ENCODE measurements at places on chromosomes 3 and 15.

DNA sequence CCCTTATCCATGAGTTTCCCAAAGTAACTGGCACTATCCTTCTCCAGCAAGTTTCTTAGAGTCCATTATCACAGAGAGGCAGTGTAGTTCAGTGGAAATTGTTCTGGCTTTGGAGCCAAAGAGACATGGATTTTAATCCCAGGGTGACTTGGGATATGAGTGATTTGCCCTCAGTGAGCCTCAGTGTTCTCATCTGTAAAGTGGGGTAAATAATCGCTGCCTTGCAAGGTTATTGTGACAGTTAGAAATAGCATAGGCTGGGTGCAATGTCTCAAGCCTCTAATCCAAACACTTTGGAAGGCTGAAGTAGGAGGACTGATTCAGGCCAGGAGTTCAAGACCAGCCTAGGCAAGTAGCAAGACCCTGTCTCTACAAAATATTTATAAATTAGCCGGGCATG lies 30.0 kb downstream of the DAPK2 start:
- no peak for DNase-seq

DNA sequence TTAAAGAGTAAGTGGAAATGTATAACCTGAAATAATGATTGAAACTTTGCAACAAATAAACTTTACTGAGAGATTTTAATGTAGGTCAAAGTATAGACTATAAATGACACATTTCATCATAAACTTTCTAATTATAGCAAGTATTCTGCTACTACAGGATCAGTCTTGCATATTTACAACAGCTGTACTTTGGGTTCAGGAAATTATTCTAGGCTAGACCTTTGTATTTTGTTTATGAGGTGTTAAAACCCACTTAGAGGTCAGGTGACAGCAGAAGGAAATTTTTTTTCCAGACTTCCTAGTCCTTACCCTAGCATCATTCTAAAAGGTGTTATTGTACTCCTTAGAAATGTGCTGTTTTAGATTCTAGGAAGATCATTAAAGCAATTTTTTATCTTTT lies 2.3 kb downstream of the RNF7 start:
- no peak for DNase-seq

- DNase-seq = peak; percentile 41
These were observed 9.8 kb downstream of the SCG5 start for GRCh38 chr15:32651229-32651837.

DNA sequence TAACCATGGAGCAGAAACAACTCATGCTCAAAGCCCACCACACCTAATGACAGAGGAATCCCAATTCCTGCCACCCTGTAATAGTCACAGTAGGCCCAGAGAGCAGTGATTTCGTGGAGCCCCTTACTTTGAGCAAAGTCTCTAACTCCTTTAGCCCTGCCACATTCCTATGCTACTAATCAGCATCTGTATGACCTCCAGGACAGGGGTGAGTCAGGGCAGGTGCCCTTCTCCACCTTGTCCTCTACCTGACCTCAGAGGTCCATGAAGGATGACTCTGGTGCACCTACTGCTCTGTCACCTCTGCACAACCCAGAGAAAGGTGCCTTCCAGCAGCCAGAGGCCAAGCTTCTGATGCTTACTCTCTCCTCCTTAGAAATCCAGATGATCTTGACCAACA lies 6.1 kb upstream of the SCG3 start:
- no peak for DNase-seq

DNA sequence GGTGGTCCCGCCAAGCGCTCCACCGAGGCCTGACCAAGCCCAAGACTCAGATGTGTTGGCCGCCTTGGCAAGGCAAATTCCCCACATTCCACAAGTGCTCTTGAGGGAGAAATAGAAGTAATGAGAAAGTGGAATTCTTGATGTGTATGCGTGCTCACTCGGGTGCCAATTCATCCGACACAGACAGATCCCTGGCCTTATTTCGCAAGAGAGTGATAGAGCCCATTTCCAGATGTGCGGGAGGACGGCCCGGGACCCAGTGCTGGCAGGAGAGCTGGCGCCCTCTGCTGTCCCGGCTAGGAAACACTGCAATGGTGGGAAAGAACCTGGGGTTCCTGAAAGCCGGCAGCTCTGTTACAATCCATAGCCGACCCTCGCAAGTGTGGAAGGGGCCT lies 76.0 kb downstream of the HMG20A start:
- peak; percentile 76 for DNase-seq

GRCh38 chr3:31244929-31245817 lies 287.6 kb upstream of the STT3B start:
- no peak for DNase-seq

- no peak for DNase-seq
These were observed 166.2 kb downstream of the ADAMTS17 start for GRCh38 chr15:100175406-100176114.

DNA sequence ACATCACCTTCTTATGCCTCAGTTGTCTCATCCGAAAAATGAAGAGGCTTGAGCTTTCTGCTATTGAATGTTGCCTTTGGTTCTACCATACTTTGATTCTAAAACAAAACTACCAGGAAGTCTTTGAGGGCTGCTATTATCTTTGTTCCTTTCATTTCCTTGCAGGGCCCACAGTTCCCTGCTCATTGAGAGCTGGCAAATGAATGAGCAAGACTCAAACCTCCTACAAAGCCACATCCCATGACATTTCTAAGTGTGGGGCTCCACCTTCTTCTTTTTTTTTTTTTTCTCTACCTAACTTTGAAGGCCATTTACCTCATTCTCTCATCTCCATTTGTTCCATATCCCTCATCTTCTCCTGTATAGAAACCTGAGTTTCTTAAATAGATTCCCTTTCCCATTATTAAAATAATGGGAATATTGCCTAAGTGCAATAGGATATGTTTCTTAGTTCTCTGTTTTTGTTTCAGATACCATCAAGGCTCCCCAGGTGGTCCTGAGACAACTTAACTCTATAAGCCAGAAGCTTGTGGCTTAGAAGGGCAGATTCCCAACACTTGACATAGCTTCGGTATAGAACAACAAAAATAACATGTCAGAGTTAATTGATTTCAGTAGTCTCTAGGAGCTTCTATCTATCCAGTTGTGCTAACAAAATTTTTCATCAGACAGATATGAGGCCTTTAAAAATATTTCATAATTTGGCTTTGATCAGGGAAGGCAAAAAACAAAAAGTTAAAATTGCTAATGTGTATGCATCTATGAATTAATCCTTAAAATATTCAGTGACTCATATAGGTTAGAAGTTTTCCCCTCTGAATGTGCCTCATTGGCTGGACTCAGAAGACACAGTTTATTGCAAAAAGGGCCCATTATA lies 951.6 kb downstream of the TUSC7 start:
- DNase-seq = no peak

DNA sequence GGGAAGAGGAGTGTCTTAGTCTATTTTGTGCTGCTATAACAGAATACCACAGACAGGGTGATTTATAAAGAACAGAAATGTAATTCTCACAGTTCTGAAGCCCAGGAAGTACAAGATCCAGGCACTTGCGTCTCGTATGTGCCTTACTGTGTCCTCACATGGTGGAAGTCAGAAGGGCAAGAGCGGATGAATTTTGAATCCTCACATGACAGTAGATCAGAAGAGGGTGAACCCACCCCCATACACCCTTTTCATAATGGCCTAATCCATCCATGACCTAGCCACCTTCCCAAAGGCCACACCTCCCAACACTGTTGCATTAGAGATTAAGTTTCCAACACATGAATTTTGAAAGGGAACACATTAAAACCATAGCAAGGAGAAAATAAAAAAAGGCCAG lies 18.7 kb upstream of the ANXA2 start:
- DNase-seq = no peak

GRCh38 chr15:49313650-49314049 lies 109.4 kb upstream of the FGF7 start:
- DNase-seq = no peak

DNA sequence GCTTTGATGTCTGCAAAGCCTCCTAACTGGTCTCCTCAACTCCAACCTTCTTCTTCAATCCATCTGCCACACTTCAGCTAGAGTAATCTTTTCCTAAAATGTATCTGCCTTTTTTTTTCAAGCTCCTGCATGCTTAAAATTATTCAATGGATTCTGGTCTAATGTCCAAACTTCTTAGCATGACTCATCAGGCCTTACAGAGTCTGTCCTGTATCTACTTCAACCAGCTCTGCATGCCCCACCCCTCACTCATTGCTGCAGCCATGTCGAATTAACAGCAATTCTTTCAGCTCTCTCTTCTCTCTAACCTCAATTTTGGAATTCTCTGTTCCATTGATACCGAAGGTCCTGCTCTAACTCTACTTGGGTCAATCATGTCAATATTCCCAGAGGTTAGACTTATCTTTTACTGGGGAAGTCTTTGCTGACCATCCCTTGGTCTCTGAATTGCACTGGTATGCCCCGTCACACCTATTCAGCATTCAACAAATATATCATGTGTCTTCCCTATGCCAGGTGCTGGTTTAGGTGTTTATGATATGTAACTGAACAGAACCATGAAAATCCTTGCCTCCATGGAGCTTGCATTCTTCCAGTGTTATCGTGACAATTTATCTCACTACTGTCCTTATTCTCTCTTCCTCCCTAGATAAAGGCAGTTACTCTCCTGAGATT lies 88.5 kb upstream of the NANOGP8 start:
- DNase-seq = no peak

GRCh38 chr3:40649346-40649745 lies 124.6 kb downstream of the ZNF621 start:
- no peak for DNase-seq

GRCh38 chr3:144308396-144308795 lies 336.8 kb downstream of the DIPK2A start:
- no peak for DNase-seq

- no peak for DNase-seq
These were observed 756 bp upstream of the RMDN3 start for GRCh38 chr15:40755812-40756208.

DNA sequence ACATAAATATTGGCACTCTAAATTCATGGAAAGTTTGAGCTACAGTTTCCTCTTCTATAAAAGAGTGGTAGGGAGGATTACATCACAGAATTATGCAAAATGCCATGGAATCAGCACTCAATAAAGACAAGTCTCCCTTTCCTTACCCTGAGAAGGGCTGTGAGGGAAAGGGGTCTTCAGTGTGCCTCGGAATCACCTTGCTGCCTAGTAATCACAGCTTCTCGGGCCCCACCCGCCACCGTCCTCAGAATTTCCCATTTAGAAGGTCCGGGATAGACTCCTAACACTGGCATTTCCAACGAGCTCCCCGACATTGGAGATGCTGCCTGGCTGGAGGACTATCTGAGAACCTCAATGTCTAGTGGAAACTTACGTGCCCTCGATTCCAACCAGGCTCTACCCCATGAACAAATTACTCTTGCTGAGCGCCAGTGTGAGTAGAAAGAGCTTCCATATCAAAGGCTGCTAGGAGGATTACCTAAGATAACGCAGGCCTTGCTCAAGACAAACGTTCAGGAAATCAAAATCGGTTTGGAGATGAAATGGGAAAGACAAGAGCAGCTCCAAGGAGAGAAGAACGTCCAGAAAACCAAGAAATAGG lies 92.1 kb upstream of the CHD2 start:
- DNase-seq = peak; percentile 28

- no peak for DNase-seq
These were observed 252.1 kb upstream of the TMCO5A start for GRCh38 chr15:37682304-37682703.

- peak; percentile 31 for DNase-seq
These were observed 636 bp downstream of the TBC1D21 start for GRCh38 chr15:73873889-73874511.

GRCh38 chr15:51367322-51367976 lies 26.0 kb downstream of the GLDN start:
- DNase-seq = no peak

- DNase-seq = peak; percentile 28
These were observed 27.4 kb upstream of the FOXB1 start for GRCh38 chr15:59976480-59977271.

DNA sequence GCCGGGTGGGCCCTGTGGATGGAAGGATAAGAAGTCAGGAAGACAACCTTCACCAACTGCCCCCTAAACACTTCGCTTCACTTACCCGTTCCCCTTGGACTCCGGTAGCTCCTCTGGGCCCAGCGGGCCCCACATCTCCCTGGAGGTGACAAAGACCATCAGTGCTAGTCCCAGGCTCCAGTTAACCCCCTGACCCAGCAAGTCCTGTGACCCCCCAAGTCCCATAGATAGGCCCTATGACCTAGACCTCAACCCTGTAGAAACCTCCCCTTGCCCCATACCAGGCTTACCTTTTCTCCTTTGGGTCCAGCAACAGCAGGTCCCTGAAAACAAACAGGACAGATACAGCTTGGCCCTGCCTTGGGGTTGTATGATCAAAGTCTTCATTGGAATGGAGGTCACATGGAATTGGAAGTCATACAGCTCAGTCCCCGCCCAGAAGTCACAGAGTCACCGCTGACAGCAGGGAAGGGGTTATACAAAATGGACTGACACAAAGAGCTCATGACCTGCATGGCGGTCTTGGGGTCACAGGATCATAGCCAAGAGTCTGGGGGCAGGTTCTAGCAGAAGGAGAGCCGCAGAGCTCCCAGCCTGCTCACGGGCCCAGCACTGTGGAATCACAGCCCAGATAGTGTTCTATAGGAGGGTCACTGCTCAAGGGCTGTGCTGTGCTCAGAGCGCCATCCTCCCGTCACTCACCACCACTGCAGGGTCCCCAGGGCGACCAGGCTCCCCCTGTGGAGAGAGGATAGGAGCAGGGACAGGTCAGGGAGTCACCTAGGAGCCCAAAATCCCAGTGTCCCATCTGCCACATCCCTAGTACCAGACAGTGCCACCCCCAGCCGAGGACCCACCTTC lies 13.3 kb downstream of the COL7A1 start:
- DNase-seq = no peak

GRCh38 chr3:168330983-168331382 lies 235.3 kb upstream of the GOLIM4 start:
- no peak for DNase-seq

DNA sequence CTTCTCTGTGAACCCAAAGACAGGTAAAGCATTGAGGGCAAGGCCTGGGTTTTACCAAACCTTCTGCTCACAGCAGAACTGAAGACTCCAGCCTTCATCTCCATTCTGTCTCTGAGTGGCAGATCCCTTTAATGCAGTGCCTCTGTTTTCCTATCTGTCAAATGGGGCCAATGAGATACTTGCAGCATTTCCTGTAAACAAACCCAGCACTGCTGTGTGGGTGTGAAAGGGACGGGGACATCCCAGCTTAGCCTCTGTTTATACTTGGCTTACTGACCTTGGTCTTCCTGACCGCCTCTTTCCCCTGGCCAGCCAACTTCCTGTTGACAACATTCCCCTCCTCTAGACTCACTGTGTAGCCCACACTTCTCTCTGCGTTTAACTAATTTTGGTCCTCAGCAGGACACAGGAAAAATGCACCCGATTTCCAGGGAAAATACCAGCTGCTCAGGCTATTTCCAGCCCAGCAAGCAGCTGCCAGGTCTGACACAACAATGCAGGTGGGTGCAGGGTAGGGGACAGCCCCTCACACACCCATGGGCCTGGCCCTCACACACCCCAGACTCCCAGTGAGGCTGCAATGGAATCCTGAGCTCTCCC lies 105.9 kb upstream of the HERC1 start:
- no peak for DNase-seq

GRCh38 chr3:120364821-120365220 lies 15.7 kb upstream of the LRRC58 start:
- DNase-seq = no peak

All from stimulated activated CD4-positive, alpha-beta T cell treated with anti-CD3 and anti-CD28 coated beads, Interleukin-4, amount 100 ng/mL, for 24 hours (primary cell).